ENCODE measurements at places on chromosomes 16 and 17. TPM values are rescaled to one million over a fixed set of nuclear protein-coding genes. Genes with fewer than 3 reads are reported as not detected.

- no peaks in the 10 kb centered on the region for H3K36me3 ChIP-seq
- no peak overlapping the region for H3K27ac ChIP-seq
- DNase-seq: no peak
- H3K4me1 ChIP-seq: peaks cover 8% of the 10 kb centered on the region
- H3K4me3 ChIP-seq: no peak overlapping the region
Observed at GRCh38 chr16:89952049-89952448, 3.5 kb downstream of the DEF8 start.

DNA sequence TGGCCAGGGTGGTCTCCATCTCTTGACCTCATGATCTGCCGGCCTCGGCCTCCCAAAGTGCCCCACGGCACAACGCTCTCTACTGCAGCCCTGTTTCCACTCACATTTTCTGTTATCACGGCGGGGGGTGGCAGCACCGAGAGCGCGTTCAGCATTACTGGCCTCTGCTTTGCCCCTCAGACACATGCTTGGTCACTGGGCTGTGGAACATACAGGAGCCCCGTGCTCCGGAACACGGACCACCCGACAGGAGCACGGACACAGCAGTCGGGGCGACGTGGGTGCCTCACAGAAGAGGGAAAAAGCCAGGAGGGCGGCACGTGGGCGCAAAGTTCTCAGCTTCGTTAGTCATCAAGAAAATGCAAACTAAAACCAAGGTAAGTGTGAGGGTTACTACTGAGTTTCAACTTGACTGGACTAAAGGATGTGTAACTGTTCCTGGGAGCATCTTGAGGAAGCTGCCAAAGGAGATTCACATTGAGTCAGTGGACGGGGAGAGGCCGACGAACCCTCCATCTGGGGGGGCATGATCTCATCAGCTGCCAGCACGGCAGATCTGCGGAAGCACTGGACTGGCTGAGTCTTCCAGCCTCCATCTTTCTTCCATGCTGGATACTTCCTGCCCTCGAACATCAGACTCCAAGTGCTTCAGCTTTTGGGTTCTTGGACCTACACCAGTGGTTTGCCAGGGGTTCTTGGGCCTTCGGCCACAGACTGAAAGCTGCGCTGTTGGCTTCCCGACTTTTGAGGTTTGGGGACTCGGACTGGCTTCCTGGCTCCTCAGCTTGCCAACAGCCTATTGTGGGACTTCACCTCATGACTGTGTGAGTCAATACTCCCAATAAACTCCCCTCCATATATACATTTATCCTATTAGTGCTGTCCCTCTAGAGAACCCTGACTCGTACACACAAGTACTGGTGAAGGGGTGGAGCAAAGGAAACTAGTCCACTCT lies 106.8 kb downstream of the ZNF778 start:
- H3K27ac ChIP-seq: no peak overlapping the region
- peaks cover 6% of the 10 kb centered on the region for H3K4me1 ChIP-seq
- H3K36me3 ChIP-seq: no peaks in the 10 kb centered on the region
- no peaks in the 10 kb centered on the region for H3K27me3 ChIP-seq
- no peak overlapping the region for H3K4me3 ChIP-seq
- DNase-seq: peak; percentile 48

GRCh38 chr17:46739982-46740381 lies 78.5 kb downstream of the WNT3 start:
- no peaks in the 10 kb centered on the region for H3K36me3 ChIP-seq
- H3K4me3 ChIP-seq: no peak overlapping the region
- DNase-seq: no peak

Gene BIRC5
- 1.7 TPM for total RNA-seq

Gene HBA2
- 33.9 TPM for total RNA-seq

Gene ITGAD
- total RNA-seq: 0.13 TPM

Gene ARHGAP23
- 53.8 TPM for total RNA-seq

All from kidney (tissue), 22 donors.